ENCODE measurements at places on chromosomes 2 and 18.
A peak's percentile ranks its signal among the peaks of the same experiment; 100 is the strongest.

DNA sequence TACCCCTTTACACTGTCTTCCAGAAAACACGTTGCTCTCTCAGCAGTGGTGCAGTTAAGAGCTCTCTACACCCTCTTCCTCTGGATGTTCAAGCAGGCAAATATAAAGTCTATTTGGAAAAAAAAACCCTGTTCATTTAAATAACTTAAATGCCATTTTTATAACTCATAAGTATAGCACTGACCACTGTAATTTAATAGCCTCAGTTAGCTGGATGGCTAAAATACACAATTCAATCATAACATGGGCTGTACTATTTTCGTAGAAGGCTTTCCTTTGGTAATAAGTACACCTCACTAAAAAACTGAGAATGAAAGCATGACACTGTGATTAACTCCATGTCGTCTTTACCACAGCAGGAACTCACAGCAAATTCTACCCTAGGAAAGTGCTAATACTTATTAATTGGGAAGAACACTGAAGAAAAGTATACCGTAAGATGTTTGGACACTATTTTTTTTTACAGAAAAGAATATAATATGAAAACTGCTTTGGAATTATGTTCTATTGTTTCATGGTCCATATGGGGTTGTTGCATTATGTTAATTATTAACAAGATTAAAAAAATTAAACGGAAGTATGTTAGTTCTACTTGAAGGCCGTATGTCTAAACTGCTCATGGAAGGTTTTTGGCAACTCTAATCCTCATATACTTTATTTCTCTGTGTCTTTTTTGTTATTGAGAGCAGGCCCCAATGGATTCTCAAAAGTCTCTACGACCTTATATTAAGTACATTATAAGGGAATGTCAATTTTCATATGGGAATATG lies 269.1 kb downstream of the ZNF385B start:
- DNase-seq, result no peak

- no peak for DNase-seq
These were observed 72.0 kb downstream of the ARMC9 start for GRCh38 chr2:231270221-231271114.

DNA sequence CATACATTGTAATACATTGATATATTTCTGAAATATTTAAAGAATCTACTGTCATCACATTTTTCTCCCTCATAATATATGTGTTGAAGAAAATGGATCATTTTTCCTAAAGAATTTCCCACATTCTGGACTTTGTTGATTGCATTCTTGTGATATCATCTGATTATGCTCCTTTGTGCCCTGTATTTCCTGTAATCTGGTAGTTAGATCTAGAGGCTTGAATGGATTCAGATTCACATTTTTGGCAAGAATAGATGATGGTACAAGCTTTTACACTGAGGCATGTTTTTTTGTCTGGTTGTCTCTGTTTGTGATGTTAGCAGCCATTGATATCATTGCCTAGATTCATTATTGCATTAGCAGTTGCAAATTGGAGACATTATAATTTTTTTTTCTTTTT lies 13.4 kb downstream of the UBXN2A start:
- DNase-seq, result no peak

- DNase-seq, result no peak
These were observed 7.9 kb upstream of the CCBE1 start for GRCh38 chr18:59705145-59705544.

- DNase-seq, result no peak
These were observed 482.1 kb downstream of the ARHGAP15 start for GRCh38 chr2:143611336-143611735.

DNA sequence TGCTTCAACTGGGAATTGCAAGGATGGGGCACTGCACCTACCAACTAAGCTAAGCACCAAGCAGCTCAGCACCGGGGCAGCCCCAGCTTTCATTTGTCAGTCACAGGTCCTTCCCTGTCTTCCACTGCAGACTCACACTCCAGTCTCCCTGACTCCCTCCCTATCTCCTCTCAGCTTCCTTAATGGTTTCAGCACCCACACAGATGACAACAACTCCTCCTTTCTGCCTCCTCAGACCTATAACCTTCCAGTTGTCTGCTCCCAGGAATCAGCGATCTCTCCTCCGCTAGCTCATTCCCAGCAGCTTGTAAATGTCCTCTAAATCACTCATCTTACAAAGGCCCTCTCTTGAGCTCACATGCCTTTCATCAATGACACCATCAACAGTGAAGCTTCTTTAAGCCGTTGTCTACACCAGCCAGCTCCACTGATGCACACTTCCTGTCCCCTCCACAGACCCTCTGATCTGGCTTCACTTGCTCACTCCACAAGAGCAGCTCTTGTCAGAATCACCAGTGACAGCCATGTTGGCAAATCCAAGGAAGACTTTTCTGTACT lies 32.1 kb downstream of the CLASP1 start:
- no peak for DNase-seq

GRCh38 chr18:23036660-23037201 lies 98.6 kb upstream of the CABLES1 start:
- no peak for DNase-seq

DNA sequence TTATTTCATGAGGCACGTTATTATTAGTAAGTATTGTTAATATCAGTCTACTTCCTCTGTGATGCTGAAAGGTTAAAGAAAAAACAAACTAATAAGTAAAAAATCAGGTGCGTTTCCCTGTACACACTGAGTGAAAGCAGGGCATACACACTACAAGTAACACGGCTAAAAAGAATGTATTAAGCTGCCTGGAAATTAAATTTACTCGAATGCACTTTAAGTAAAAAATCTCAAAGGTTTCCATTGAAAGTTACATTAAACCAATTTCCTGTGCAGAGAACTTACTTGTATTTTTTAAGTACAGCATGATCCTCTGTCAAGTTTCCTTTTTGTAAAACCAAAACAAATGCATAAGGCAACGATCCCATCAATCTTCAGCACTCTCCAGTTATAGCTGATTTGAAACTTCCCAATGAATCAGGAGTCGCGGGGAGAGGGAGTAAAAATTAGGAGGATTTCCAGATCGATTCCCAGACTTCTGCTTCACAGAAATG lies 633 bp downstream of the BCL2 start:
- DNase-seq, result no peak

DNA sequence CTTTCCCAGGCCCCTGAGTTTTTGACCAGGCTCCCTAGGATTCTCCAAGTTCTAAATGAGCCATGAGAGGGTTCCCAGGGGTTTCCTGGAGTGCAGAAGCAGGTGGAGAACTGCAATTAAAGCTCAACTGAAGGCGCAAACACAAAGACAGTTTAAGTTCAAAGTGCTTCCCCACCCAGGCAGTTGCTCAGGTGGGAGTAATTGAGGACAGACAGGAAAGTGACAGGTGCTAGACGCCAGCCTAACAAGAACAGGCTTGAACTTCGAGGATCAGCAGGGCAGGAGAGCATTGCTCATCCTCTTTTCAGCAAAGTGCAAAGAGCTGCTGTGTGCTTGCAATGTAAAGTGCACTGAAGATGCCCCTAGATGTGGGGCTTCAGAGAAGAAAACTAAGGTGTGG lies 77.2 kb upstream of the ST8SIA3 start:
- DNase-seq, result peak; percentile 63

- DNase-seq, result no peak
These were observed 462.7 kb upstream of the CDH20 start for GRCh38 chr18:60870261-60871153.

GRCh38 chr2:182950546-182950945 lies 84.1 kb upstream of the FRZB start:
- no peak for DNase-seq

- no peak for DNase-seq
These were observed 12.4 kb upstream of the EML4 start for GRCh38 chr2:42156721-42157120.

- DNase-seq, result no peak
These were observed 35.6 kb upstream of the FEZ2 start for GRCh38 chr2:36633470-36634092.

DNA sequence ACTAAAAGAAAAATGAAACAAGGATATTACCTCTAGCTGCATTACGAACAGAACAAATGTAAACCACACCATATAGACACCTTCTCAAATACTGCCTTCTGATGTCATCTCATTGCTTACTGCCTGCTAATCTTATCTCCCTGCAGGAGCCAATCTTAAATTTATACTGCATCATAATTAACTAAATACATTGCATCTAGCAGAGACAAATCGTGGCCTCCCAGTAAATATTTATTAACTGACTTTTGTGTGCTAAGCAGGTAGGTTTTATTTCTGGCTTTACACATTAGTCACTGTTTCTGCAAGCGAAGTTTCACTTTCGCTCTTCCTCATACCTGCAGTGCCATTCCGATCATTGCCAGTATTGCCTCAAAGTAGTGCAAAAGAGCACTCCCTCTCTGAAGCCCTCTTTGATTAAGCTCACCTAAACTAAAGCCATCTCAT lies 67.5 kb downstream of the SPATS2L start:
- DNase-seq, result no peak

- no peak for DNase-seq
These were observed 107.3 kb upstream of the ZFP36L2 start for GRCh38 chr2:43333656-43334144.

DNA sequence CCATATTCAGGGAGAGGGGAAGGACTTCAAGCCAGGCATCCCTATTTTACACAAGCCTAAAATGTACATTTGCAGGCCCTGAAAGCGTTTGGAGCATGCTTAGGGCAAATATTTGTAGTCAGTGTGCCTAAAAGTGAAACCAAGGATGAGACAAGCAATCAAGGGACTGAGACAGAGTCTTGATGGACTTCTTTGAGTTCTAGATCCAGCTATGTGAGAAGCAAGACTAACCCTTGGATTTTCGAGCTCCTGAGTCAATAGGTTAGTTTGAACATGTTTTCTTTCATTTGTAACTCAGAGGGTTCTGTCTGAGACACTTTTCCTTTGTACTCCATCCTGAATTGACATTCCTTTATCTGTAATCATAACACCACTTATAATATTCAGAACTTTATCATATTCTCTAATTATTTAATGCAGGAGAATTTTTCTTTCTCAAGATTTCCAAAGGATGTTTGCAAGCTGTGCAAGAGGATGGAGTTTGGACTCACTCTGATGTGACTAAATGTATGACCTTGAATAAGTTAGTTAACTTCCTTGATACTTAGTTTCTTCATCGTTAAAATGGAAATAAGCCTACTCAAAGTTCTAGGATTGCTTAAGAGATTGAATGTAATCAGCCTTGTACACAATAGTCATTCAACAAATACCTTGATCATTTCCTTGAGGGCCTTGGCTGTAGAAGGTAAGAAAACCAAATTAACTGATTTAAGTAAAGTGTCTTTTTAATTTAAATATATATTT lies 1237.8 kb upstream of the ZEB2 start:
- no peak for DNase-seq

- DNase-seq, result no peak
These were observed 111.7 kb downstream of the ANKRD44 start for GRCh38 chr2:197198890-197199289.

- no peak for DNase-seq
These were observed 235.8 kb downstream of the EN1 start for GRCh38 chr2:118611691-118612090.

- DNase-seq, result no peak
These were observed 52.6 kb downstream of the MRPL35 start for GRCh38 chr2:86251840-86252266.

GRCh38 chr2:20210462-20210861 lies 14.5 kb downstream of the SDC1 start:
- no peak for DNase-seq

DNA sequence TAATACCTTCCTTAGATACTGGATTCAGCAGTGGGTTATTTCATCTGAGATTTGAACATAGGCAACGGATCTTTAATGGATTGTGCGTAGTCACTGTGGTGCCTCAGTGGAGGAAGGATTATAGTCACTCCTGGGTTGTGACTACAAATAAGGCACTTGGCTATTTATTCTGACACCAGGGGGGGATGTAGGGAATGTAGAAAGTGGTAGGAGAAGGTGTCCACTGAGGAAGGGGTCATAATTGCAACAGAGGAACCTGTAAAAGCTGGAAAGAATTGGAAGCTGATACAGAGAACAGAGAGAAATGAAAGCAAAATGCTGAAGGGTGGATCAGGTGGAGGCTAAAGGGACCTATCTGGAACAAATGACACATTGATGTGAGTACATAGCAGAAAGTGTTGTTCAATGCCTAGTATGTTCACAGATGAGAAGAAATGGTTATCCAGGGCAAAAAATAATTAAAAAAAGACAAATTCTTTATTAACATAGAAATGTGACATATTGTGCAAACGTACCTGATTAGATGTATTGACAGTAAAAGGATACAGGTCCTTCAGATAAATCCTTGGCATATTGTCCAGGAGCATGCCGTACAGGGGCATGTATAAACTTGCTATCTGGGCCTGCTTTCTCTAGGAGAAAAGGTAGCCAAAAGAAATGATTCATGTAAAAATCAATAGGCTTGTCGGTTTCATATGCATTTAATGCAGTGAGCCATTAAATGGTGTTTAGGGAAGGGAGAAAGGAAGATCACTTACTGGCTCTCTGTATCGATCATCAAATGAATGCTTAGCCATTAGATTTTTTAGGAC lies 91.2 kb upstream of the CCDC195 start:
- no peak for DNase-seq

DNA sequence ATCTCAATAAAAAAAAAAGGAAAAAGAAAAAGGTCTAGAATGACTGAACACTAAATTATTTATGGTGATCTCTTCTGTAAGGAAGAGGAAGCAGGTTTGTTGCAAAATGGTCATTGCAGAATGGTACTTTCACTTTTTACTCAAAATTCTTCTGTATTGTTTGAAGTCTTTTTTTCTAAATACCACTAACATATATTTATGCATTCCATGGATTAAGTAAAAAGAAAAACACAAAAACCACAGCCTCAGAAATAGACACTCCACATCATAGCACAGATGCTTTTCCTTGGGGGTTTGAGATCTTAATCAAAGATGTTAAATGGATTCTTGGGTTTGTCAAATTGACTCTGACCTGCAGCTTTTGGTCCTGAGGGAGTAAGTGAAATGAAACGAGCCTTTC lies 47.4 kb downstream of the RHOB start:
- DNase-seq, result no peak

GRCh38 chr2:222592176-222592575 lies 63.7 kb downstream of the FARSB start:
- no peak for DNase-seq

GRCh38 chr2:235640926-235641723 lies 147.3 kb downstream of the AGAP1 start:
- no peak for DNase-seq

GRCh38 chr2:114616-115015 lies 68.3 kb upstream of the FAM110C start:
- no peak for DNase-seq

- no peak for DNase-seq
These were observed 49.2 kb upstream of the FRZB start for GRCh38 chr2:182915369-182916326.

GRCh38 chr2:186634701-186635100 lies 44.8 kb downstream of the ITGAV start:
- no peak for DNase-seq

- DNase-seq, result no peak
These were observed 100.6 kb upstream of the LHCGR start for GRCh38 chr2:48856144-48856543.

- DNase-seq, result no peak
These were observed 277.5 kb downstream of the BCL11A start for GRCh38 chr2:60275958-60276357.

- no peak for DNase-seq
These were observed 67.2 kb downstream of the VIL1 start for GRCh38 chr2:218485986-218486667.

GRCh38 chr2:85939131-85939530 lies 50.3 kb upstream of the ST3GAL5 start:
- no peak for DNase-seq

- DNase-seq, result no peak
These were observed 42.5 kb upstream of the CYRIA start for GRCh38 chr2:16708173-16708572.
